PC-3 (cell line): ENCODE measurements at places on chromosomes 16 and 17. TPM values are rescaled to one million over a fixed set of nuclear protein-coding genes. Genes with fewer than 3 reads are reported as not detected.
A peak's percentile ranks its signal among the peaks of the same experiment; 100 is the strongest.

The KRT36 gene
- not detected in 2 replicates for total RNA-seq

The PRR35 gene
- total RNA-seq, result not detected in 2 replicates

The TMEM92 gene
- total RNA-seq, result 5.6 and 6.9 TPM in 2 replicates

The KRTAP2-3 gene
- 10.8 and 12.4 TPM in 2 replicates for total RNA-seq

- DNase-seq, result no peak
- no peaks in the 10 kb centered on the region for H3K36me3 ChIP-seq
- no peak overlapping the region for H3K4me3 ChIP-seq
- H3K27me3 ChIP-seq, result peaks cover 73% of the 10 kb centered on the region
These were observed 145.7 kb downstream of the RBFOX3 start for GRCh38 chr17:79465011-79465680.

DNA sequence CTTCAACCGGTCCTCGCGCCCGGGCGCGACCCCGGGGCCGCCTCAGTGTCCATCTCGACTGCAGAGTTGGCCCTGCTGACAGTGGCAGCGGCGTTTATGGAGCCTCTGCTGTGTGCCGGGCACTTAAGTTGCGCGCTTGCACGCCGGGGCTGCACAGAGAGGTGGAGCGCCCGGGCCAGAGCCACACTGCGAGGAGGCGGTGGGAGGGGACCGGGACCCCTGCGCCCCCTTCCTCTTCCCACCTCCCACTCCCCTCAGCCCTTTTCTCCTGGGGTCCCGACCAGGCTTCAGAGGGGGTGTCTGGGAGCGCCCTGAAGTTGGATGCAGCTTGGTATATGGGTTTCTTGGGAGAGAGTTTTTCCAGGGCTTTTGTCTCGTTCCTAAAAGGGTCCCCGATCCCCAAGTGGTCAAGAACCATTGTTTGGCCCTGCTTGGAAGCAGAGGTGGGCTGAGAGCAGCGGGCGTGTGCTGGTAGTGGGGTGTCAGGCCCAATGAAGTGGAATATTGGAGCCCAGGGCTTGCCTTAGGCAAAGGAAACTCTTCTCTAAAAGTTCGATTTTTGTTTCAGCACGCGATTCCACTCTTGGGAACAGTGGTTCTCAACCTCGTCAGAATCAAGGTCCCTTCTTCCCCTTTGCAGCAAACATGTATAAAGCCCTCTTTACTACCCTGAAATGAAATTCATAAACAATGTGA, 605 bp downstream of the MRTFB start:
- no peaks in the 10 kb centered on the region; the same call in 1 of the 2 replicates for H3K36me3 ChIP-seq
- no peaks in the 10 kb centered on the region for H3K27me3 ChIP-seq
- H3K27ac ChIP-seq, result peak overlapping the region; percentile 30; the same call in 1 of the 2 replicates
- peak; percentile 2 for DNase-seq
- peak overlapping the region; percentile 97 for H3K4me3 ChIP-seq

DNA sequence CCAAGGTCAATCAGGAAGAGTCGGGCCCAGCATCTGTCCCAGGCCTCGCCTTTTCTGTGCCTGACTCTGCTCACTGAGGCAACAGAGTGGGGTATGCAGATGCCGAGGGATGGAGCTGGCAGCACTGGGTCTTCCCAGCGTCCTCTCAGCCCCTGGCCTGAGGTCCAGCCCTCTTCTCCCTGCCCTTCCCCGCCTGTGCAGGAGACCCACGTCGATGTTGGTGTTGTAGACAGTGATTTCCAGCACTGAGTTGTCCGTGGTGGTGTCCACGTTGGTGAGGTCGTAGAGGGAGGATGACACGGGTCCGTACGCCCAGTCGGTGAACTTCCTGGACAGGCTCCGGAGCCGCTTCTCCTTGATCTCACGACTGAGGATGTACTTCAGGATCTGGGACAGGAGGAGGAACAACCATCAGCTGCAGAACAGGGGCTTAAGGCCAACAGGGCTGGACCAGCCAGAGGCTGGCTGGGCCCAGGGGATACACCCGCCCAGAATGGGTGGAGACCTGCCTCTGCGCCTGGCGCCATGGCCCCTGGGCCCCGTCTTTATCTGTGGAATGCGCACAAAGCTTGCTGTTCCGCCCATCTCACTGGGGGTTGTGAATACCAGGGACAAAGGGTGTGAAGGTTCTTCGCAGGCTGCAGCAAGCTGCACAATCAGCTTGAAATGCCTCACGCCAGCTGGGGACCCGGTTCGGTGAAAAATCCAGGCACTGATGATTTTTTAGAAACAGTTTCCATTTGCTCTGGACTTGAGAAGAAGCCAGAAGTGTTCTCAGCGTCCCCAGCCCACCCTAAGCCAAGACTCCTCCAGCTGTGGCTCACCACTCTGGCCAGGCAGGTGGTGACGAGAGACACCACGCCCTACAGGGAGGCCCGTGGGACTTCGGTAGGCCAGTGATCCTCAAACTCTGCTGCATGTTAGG, 27.5 kb downstream of the TRPV3 start:
- no peaks in the 10 kb centered on the region for H3K27me3 ChIP-seq
- DNase-seq, result no peak
- no peak overlapping the region for H3K4me3 ChIP-seq
- no peak overlapping the region for H3K27ac ChIP-seq

- H3K4me3 ChIP-seq, result no peak overlapping the region
- H3K36me3 ChIP-seq, result no peaks in the 10 kb centered on the region
- no peaks in the 10 kb centered on the region for H3K27me3 ChIP-seq
- H3K4me1 ChIP-seq, result no peaks in the 10 kb centered on the region
- no peak for DNase-seq
- no peak overlapping the region for H3K27ac ChIP-seq
These were observed 57.4 kb downstream of the SLC47A1 start for GRCh38 chr17:19590912-19591551.

DNA sequence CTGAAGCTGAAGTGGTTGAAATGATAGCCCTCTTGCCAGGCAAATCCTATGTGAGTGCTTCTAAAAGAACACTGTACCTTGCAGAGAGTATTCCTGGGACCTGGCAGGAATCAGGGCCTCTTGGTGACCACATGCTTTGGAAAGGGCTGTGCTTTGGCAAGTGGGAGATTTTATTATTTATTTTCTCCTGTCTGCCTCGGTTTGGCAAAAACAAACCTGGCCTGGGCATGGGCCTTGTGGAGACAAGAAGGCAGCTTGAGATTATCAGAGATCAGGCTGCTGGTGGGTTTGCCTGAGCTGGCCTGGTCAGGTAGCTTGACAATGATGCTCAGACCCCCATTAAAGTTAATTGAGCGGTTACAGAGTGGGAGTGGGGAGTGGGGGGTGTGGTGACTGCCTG, 24.6 kb downstream of the ABCC1 start:
- no peak for DNase-seq
- H3K4me1 ChIP-seq, result no peaks in the 10 kb centered on the region
- no peak overlapping the region for H3K27ac ChIP-seq
- H3K36me3 ChIP-seq, result peaks cover 23% of the 10 kb centered on the region
- H3K4me3 ChIP-seq, result no peak overlapping the region
- H3K27me3 ChIP-seq, result no peaks in the 10 kb centered on the region

DNA sequence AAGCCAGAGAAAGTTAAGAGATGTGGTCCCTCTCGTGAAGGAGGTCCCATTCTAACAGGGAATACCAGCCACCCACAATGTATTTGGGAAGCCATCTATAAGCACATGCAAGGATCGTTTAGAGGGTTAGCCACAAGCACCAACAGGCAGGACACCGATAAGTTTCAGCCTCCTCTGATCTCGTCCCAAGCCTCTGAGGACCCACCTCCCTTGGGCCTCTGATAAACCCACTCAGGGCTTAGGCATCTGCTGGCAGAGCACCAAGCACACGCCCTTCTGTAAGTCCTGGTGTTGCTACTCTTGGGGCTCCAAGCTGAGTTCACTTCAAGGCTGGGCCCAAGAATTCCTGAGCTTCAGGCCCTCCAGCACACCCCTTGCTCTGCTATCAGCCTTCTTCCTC, 5.4 kb upstream of the PNPO start:
- peak; percentile 89 for DNase-seq
- no peaks in the 10 kb centered on the region for H3K27me3 ChIP-seq
- no peak overlapping the region for H3K27ac ChIP-seq
- peaks cover 29% of the 10 kb centered on the region for H3K4me1 ChIP-seq
- no peaks in the 10 kb centered on the region for H3K36me3 ChIP-seq
- no peak overlapping the region for H3K4me3 ChIP-seq

- peaks cover 8% of the 10 kb centered on the region; the same call in 1 of the 2 replicates for H3K36me3 ChIP-seq
- H3K27ac ChIP-seq, result no peak overlapping the region
- no peaks in the 10 kb centered on the region for H3K27me3 ChIP-seq
- DNase-seq, result no peak
These were observed 29.8 kb downstream of the ZC3H18 start for GRCh38 chr16:88599825-88600538.

- H3K36me3 ChIP-seq, result peaks cover 73% of the 10 kb centered on the region
- H3K27me3 ChIP-seq, result no peaks in the 10 kb centered on the region
- H3K4me1 ChIP-seq, result peaks cover 5% of the 10 kb centered on the region
- no peak for DNase-seq
- no peak overlapping the region for H3K4me3 ChIP-seq
These were observed 25.9 kb upstream of the SPATA32 start for GRCh38 chr17:45287526-45288500.
